ENCODE measurements at places on chromosomes 7 and 10. TPM values are rescaled to one million over a fixed set of nuclear protein-coding genes. Genes with fewer than 3 reads are reported as not detected.

DNA sequence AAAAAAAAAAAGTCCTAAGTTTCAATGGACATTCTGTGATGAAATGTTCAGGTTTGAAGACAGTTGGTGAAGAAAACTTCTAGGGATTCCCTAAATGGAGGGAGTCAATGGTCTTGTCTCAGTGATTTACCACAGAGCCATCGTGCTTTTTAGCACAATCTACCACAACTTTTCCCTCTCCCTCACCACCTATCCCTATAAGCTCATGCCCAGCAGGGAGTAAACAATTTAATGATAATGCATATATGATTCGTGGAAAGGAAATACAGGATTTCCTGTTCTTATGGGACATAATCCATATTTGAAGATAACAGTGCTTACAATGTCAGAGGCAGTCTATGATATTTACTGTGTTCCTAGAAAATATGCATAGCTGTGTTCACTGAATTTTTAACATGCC is 38.4 kb upstream of the CD36 start:
- DNase-seq: no peak

GRCh38 chr10:75335191-75335590 is 66.4 kb downstream of the ZNF503 start:
- DNase-seq: peak; percentile 12

The RBM20 gene
- total RNA-seq: not detected

The CACUL1 gene
- 27.6 TPM for total RNA-seq

The KCND2 gene
- not detected for total RNA-seq

The DLX5 gene
- total RNA-seq: not detected
